Retinal pigment epithelial cell (primary cell): ENCODE measurements at places on chromosomes 3 and 15.
A peak's percentile ranks its signal among the peaks of the same experiment; 100 is the strongest.

GRCh38 chr3:42515391-42515916 is 13.0 kb downstream of the VIPR1 start:
- no peak for DNase-seq

DNA sequence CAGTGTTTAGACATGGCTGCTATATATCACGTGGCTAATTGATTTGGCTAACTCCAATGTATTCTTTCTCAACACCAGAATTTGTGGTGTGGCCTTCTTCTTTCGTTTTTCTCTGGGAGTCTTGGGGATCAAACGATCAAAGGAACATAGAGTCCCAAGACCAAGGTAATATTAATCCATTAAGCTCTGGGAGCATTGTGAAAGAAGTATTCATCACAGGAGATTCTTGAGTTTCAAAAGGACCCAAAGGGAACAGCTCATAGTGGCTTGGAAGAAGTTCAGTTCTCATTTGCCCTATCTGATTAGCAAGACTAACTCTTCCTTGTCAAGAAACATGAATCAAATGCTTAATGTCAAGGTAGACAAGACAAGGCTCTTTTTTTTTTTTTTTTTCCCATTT is 32.9 kb upstream of the TICRR start:
- DNase-seq = no peak

- DNase-seq = no peak
Observed at GRCh38 chr3:11643201-11643603, 513 bp downstream of the VGLL4 start.

GRCh38 chr3:144055604-144056003 is 84.0 kb downstream of the DIPK2A start:
- DNase-seq = no peak

- DNase-seq = no peak
Observed at GRCh38 chr3:139689708-139690228, 12.0 kb upstream of the NMNAT3 start.

- no peak for DNase-seq
Observed at GRCh38 chr3:134351427-134351826, 22.8 kb downstream of the AMOTL2 start.

DNA sequence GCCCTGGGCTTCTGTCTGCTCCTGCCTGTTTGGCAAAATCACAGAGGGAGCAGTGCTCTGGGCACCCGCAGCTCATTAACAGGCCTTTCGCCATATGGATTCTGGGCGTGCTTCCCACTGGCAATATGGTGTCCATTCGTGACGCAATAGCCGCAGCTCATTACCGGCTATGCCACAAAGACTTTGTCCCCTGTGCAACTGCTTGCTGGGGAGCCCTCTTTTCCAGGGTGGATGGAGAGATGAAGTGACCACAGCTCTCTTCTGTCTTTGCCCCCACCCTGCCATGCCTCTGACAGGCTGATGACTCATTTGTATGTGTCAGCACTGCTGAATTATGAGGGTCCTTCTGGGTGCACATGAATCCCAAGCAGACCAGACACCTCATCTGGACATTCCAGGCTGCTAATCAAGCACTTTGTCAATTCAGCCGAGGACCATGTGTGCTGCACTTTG is 214.3 kb upstream of the FEZF2 start:
- no peak for DNase-seq

DNA sequence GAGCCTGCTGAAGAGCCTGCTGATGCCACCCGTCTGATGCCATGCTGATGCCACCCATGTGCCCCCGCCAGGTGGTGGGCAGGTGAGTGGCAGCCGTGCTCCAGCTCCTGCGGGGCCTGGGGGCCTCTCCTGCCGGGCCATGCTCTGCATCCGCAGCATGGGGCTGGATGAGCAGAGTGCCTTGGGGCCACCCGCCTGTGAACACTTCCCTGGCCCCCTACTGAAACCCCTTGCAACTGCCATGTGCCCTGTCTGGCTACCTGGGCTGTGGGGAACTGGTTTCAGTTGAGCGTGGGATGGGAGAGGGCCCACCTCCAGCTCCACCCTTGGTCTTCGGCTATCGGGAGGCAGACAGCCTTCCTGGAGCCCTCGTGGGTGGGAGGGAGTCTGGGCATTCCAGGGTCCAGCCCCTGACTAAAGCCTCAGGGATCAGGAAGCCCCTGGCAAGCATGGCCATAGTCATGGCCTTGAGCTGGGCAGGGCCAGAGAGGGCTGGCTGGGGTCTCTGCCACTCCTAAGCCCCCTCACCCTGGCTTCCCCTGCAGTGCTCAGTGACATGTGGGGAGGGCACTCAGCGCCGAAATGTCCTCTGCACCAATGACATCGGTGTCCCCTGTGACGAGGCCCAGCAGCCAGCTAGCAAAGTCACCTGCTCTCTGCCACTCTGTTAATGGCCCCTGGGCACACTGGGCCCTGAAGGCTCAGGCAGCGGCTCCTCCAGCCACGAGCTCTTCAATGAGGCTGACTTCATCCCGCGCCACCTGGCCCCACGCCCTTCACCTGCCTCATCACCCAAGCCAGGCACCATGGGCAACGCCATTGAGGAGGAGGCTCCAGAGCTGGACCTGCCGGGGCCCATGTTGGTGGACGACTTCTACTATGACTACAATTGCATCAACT is 92.2 kb downstream of the TBC1D2B start:
- no peak for DNase-seq

GRCh38 chr15:66587749-66588148 is 22.0 kb upstream of the LCTL start:
- no peak for DNase-seq

- peak; percentile 88 for DNase-seq
Observed at GRCh38 chr3:172562871-172563865, 39.9 kb upstream of the TNFSF10 start.

DNA sequence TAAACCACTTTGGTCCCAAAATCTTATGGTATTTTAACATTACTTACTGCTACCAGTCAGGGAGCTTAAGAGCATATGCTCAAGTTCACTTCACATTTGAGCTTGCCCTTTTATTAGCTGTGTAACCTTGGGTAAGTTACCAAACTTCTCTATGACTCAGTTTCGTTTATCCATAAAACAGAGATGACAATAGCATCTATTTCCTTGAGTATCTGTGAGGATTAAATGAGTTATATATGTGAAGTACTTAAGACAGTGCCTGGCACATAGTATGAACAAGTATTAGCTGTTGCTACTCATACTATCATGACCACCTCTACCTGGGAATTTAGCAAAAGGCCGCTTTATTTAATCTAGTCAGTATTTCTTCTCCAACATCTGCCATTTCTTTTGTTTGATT is 5.9 kb downstream of the ATOSA start:
- no peak for DNase-seq

DNA sequence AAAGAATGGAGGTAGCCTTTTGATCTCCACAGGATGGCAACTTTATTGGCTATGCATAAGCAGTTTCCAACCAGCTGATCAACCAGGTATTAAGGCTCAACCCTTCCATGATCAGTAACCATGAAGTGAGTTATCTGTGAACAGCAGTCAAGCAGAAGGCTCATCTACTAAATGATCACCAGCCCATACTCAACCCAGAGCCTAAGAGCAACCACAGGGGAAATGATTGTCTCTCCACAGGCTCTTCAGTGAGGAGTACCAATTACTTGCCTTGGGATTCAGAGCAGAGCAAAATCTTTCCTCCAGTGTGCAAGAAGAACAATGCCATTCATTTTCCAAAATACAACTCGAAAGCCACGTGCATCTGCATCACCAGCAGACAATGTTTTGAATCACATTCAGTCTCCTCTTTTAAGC is 754.8 kb downstream of the ROBO1 start:
- DNase-seq = no peak

GRCh38 chr15:59373215-59373614 is 544 bp upstream of the MYO1E start:
- DNase-seq = no peak

DNA sequence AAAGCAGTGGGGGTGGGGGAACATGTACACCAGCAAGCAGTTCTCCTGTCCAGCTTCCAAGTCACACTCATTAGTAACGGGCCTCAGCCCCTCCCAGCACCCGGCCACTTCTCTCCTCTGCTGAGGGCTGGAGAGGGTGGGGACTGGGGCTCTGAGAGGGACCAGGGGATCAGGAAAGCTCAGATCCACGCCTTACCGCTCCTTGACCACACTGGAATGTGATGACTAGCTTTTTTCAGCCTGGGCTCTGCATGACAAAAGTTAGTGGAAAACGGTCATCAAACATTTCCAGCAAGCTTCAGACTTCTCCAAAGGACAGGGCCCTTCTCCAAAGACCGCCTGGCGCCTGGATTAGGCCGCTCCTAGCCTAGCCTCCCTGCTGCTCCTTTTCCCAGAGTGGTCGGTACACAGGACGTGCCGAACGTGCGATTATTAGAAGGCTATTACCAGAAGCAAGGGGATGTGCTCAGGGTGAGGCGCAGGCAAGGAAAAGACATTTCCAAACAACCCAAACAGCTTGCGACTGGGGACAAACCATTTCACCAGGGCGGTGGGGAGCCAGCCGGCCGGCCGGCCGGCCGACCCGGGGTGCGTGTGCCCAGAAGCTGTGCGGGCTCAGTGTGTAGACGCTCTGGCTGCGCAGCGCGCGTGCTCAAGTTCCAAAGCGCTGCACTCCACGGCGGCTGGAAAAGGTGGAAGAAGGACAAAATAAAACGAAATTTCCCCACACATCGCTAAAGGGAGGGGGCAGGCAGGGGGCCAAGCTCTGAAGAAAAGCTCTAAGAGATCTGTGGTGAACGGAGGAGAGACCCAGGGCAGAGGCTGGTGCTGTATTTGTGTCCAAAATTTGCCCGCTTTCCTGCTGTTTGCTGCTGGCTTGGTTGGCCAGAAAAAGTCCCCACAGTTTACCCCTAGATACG is 51.0 kb upstream of the SSR3 start:
- peak; percentile 82 for DNase-seq

DNA sequence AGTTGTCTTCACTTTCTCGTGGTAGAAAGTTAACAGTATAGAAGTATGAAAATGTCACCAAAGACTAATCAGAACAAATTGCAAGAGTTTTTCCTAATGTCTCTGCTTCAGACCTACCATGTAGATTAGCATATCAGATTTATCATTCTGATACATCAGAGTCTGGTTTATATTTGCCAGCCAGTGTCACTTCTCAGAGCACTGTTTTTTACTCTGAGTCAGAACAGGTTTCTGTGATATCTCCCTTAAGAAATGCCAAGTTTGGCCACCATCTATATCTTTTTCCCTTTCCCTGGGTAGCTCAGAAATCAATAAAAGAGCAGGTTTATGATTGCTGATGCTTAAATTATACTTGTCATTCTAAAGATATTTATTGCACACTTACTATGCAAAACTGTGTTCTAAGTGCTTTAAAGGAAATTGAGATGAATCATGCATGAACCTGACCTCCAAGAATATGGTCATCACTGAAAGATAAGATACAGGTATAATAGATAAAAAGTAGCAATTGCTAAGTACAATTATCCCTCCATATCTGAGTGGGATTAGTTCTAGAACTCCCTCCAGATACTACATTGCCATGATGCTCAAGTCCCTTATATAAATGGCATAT is 672.7 kb upstream of the NAALADL2 start:
- no peak for DNase-seq

GRCh38 chr3:88930611-88931010 is 176.8 kb upstream of the EPHA3 start:
- no peak for DNase-seq

DNA sequence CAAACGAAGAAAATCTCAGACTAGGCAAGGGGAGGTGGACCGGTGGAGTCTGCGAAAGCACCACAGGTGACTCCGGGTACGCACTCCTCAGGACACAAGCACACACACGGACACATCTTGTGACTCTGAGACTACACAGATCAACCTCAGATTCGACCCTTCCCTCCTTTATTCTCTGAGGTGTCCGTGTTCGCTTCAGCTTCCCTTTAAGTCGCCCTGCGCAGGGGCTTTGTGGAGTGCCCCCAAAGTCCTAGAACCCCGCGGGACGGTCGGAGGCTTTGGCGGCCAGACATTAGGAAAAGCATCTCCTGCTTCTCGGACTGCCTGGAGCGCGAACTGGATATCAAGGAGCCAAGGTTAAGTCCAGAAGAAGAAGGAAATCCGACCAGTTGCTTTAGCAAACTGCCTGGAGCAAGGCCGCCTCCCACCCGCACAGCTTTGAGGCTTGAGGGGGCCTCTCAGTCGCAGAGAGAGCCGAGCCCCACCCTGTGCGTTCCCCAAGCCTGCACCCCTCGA is 730 bp downstream of the DGKG start:
- DNase-seq = no peak

GRCh38 chr3:133833880-133834620 is 28.4 kb downstream of the SRPRB start:
- no peak for DNase-seq

DNA sequence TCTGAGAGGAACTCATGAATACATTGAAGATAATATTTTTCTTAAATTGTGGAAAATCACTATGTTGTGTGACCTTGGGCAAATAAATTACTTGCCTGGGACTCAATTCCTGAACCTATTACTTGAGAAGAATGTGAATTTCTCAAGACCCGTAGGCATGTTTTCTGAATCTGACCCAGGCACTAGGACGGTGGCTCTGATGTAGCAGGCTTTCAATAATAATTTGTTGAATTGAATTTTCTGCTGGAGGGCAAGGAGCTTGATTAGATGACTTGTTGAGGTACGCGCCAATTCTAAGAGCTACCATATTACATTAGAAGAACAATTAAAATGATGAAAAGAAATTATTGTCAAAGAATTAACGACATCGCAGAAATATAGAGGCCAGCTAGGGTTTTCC is 150.2 kb upstream of the LRRC3B start:
- no peak for DNase-seq

- DNase-seq = no peak
Observed at GRCh38 chr3:175965036-175965435, 1105.9 kb downstream of the NAALADL2 start.
